ENCODE measurements at places on chromosomes 6 and 20.

GRCh38 chr6:2562721-2563451, 187.8 kb downstream of the MYLK4 start:
- no peak for DNase-seq
- no peak overlapping the region for H3K27ac ChIP-seq
- H3K4me1 ChIP-seq: no peaks in the 10 kb centered on the region
- H3K4me3 ChIP-seq: no peak overlapping the region
- H3K36me3 ChIP-seq: no peaks in the 10 kb centered on the region
- peaks cover 35% of the 10 kb centered on the region for H3K27me3 ChIP-seq

GRCh38 chr6:166556336-166556735, 30.1 kb downstream of the RAMACL start:
- H3K4me3 ChIP-seq: no peak overlapping the region
- no peak for DNase-seq
- H3K27ac ChIP-seq: no peak overlapping the region

- H3K36me3 ChIP-seq: no peaks in the 10 kb centered on the region
- H3K27ac ChIP-seq: no peak overlapping the region
- no peaks in the 10 kb centered on the region for H3K4me1 ChIP-seq
Measured at GRCh38 chr6:83838727-83839126, 14.4 kb upstream of the RIPPLY2 start.

DNA sequence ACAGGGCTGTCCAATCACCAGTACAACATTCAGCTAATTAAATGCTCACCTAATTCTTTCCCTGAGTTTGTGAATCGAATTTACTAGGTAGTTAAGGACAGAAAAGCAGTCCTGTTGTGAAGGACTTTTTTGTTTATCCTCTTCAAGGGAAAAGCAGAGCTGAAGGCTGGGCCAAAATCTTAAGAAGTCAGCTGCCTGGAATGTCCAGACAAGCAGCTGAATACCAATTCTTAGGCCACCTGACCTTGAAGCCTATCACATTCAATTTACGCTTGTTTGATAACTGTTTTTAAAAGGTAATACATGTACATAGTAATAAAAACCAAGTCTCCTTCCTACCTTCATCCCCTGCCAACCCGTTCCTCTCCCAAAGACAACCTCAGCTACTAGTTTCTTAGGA, 56.4 kb downstream of the UQCC1 start:
- H3K4me3 ChIP-seq: no peak overlapping the region
- H3K27ac ChIP-seq: no peak overlapping the region
- H3K27me3 ChIP-seq: no peaks in the 10 kb centered on the region
- no peak for DNase-seq

- peaks cover 10% of the 10 kb centered on the region for H3K36me3 ChIP-seq
- H3K4me3 ChIP-seq: no peak overlapping the region
- H3K27ac ChIP-seq: peak overlapping the region; percentile 31
- no peak for DNase-seq
- peaks cover 4% of the 10 kb centered on the region for H3K27me3 ChIP-seq
Measured at GRCh38 chr20:54227751-54228150, 19.9 kb downstream of the PFDN4 start.

Data from stimulated activated naive B cell treated with anti-CD40 and anti-IgM and Interleukin-4, amounts not matched to agents 10 μg/mL and 1 μg/mL and 100 μg/mL, for 72 hours (primary cell).